ENCODE measurements at places on chromosomes 13 and 19.

- DNase-seq = no peak
Measured at GRCh38 chr13:107534548-107534947, 680.8 kb downstream of the LIG4 start.

GRCh38 chr13:26480246-26480855 is 77.1 kb upstream of the WASF3 start:
- DNase-seq = no peak

DNA sequence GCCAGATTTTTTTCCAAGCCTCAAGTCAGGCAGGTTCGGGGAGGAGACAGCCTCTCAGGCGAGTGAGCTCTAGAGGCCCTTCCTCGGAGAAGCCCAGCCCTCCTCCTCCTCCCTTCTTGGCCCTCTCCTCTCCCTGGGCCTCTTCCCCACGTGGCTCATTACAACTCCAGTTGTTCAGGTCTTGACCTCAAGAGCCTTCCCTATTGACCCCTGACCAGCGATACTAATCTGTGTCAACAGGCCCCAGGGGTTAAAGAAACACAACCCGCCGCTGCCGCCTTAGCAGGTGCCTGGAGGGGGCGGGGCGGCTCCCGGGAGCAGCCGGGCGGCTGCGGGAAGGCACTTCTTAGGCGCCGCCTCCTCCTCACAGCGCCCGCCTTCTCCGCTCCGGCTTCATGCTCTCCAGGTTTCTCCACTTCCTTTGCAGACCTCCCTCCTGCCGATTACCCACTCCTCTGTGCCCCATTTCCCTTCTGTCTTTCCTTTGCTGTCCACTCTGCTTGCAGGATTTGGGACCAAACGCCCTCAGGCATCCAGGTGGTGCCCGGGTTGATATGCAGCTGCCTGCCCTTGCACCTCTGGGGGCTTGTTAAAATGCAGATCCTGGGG is 51.0 kb downstream of the LYL1 start:
- DNase-seq = peak; percentile 9

DNA sequence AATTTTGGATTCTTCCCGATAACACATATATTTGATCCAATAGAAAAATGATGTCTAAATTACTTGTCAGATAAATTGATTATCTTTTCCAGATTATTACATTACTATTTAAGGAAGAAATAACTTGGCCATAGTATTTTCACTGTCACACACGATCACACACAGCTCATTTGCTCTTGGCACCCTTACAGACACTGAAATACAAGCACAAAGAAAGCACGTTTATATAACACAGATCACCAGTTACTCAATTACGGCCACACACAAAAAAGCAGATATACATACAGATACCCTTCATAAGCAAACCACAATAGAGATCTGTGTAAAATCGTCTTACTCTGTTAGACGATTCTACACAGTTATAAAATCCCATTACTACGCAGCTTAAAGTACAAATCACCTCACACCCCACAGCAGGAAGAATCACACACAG is 716 bp upstream of the ZNF420 start:
- DNase-seq = no peak

DNA sequence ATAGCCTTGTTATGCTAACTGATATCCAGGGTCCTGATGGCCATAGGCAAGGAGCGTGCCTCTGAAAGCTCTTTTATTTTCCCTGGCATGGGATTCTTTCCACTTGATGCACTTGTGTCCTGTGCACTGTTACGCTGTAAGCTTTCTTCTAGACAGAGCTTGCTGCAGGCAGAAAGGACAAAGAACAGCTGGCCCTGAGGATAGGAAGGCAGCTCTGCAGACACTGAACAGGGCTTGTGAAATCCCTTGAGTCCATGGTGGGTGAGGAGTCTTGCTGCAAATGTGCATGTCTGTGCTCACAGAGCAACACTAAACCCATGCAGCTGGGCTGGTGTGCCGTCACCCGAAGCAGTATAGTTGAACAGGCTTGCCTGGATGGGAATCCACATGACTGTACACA is 126.6 kb downstream of the AKAP11 start:
- DNase-seq = no peak

DNA sequence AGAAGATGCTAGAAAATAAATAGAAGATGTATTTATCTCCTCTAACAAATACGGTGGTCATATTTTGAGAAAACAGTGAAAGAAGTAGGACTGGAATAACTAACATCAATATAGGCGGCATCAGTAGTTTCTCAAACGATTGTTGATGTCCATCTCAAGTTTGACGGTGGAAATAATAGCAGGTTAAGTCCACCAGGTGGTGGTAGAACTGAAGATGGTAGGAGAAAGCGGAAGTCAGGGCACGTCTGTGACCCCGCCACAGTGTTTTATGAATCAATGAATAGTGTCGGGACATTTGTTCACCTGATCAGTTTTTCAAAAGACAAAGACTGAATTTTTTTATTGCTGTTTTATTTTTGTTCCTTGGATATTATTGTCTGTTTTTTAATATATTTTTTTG is 706.4 kb upstream of the SLC10A2 start:
- DNase-seq = no peak

- DNase-seq = no peak
Measured at GRCh38 chr19:43518051-43518450, 8.9 kb downstream of the ETHE1 start.

- no peak for DNase-seq
Measured at GRCh38 chr13:35672611-35673010, 196.1 kb upstream of the MAB21L1 start.

DNA sequence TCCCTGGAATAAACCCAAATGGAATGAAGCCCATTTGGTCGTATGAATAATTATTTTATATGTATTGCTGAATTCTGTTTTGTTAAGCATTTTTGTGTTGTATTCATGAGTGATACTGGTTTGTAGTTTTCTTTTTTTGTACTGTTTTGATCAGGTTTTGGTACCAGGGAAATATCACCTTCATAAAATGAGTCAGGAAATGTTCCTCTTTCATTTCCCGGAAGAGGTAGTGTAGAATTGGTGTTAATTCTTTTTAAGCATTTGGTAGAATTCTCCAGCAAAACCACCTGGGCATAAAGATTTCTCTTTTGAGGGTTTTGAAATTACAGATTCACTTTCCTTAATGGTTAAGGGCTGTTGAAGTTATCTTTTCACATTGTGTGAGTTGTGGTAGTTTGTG is 13.3 kb downstream of the SPATA13 start:
- no peak for DNase-seq

DNA sequence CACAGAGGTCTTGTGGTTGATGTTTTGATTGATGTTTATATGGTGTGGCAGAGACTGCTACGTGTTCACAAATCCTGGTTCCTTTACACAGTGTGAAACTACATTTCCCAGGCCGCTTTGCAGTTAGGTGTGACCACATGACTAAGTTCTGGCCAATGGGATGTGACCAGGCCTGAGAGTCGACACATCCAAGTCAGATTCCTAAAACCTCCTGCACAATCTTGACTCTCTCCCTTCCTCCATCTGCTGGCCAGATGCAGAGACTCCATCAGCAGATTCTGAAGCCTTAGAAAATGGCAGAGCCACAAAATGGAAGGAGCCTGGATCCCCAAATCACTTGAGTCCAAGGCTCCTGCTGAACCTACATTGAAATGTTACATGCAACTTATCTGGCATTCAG is 12.6 kb downstream of the CD37 start:
- DNase-seq = no peak

GRCh38 chr13:24181991-24182702 is 21.6 kb downstream of the SPATA13 start:
- DNase-seq = no peak

- no peak for DNase-seq
Measured at GRCh38 chr19:39307046-39307821, 11.0 kb downstream of the IFNL1 start.

All from activated CD4-positive, alpha-beta T cell treated with anti-CD3 and anti-CD28 coated beads for 4 hours (primary cell).